ENCODE measurements at places on chromosomes 2 and 18. TPM values are rescaled to one million over a fixed set of nuclear protein-coding genes. Genes with fewer than 3 reads are reported as not detected.

DNA sequence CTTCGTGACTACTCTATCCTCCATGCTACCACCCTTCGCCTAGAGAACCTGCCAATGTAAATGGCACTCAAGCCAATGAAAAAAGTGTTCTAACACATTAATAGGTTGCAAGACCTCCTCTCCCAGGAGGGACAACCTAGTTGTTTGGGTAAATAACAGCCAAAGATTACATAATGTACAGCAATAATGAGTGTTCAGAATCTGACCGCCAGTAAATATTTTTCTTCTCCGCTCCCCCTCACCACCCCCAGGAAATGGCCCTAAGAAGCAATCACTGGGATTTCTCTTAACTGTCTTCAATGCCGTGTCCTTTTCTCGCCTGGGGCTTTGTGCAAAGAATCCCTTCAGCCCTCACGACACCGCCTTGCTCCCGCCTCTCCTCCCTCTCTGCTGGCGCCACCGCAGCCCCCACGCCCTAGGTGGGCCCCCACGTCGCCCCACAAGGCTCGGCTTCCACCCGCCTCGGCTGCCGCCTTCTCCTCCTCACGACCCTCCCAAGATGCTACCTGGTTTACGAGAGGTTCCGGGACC, 458 bp downstream of the HYCC2 start:
- H3K36me3 ChIP-seq, result no peaks in the 10 kb centered on the region
- H3K27me3 ChIP-seq, result no peaks in the 10 kb centered on the region
- H3K4me3 ChIP-seq, result peak overlapping the region; percentile 84
- no peak for DNase-seq
- peaks cover 51% of the 10 kb centered on the region for H3K4me1 ChIP-seq

DNA sequence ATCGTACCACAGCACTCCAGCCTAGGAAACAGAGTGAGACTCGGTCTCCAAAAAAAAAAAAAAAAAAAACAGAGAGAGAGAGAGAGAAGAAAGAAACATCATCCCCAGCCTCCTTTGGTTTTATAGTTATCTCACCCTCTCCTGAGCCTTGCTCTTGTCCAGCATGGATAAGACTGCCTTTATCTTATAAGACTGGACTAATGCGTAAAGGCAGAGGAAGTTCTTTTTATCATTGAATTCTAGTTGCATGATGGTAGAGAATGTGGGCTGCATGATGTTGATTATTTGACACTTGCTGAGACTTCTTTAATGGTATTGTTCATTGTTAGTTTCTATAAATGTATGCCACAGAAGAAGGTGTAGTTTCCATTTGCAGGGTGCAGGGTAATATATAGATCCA, 124.4 kb downstream of the ZBTB7C start:
- H3K27ac ChIP-seq, result no peak overlapping the region
- no peak for DNase-seq

DNA sequence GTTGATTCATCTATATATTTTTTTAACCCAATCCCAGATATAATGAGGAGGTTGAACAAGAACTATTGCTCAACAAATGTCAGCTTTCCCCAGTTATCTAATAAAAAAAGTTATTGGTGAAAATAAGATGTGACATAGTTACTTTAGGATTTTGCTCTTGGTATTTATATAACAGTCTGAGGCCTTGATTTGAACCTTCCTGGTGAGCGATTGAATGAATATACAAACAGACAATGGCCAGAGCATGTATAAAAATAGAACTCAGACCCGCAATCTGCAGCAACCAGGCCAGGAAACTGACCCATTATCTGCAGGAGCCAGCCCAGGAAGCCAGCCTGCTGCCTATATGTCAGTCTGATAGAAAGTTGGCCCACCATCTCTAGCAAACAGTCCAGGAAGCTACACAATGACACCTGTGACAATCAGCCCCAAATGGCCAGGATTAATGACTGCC, 81.6 kb downstream of the HS6ST1 start:
- no peaks in the 10 kb centered on the region for H3K36me3 ChIP-seq
- no peak overlapping the region for H3K27ac ChIP-seq
- no peak overlapping the region for H3K4me3 ChIP-seq
- no peaks in the 10 kb centered on the region for H3K27me3 ChIP-seq
- DNase-seq, result no peak

The GPR39 gene
- total RNA-seq, result 0.66 TPM
